ENCODE measurements at places on chromosomes 1 and 21.

DNA sequence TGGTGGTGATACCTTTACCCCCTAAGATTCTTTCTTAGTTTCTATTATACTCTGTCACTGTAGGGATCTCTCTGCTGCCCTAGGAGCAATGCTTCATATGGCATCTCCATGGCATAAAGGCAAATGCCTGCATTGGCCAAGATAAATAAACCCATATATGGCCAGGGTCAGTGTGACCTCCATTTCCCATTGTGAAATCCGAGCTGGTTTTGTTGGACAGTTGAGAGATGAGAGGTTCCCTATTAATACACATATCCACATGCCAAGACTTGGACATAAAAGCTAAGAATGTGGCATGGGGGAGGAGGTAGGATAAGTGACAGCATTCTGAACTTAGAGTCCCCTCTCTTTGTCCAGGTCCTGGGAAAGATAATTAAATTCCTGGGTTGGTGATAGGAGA is 1.4 kb downstream of the TPM3 start:
- no peak for DNase-seq

DNA sequence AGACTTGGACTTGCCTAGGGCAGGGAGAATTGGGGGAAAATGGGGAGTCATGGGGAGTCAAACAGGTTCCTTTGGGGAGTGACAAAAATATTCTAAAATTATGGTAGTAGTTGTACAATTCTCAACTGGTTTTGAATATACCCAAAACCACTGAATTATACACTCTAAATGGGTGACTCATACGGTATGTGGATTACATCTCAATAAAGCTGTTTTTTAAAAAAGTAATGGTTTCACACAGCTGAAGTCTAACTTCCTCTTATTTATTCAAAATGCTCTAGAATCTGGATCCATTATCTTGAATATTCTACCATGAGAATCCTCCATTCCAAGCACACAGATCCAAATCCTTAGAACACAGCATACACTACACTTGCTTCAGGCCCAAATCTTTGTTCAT is 11.1 kb downstream of the EIF4G3 start:
- DNase-seq, result no peak

DNA sequence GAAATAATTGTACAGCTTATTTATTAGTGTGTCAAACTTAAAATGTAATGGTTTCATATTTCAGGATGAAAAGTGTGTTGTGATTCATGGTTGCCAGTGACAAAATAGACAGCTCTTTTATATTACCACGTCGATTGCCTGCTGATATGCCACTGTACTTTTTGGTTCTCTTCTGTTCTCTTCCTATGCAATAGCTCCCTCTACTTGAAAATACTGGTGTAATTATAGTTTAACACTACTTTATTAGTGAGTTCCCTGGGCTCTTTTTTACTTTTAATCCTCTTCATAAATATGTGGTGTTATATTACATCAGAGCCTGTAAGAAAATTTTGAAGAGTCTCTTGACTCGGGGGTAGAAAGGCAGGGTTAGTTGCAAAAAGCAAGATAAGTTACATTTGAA is 111.3 kb downstream of the PATJ start:
- DNase-seq, result no peak

GRCh38 chr1:59100708-59101374 is 196.1 kb upstream of the FGGY start:
- DNase-seq, result no peak

Measured in thoracic aorta (tissue), 2 donors.